ENCODE measurements at places on chromosomes 16 and 17.

GRCh38 chr16:7597677-7598076, 265.0 kb downstream of the RBFOX1 start:
- peak; percentile 79 for DNase-seq

DNA sequence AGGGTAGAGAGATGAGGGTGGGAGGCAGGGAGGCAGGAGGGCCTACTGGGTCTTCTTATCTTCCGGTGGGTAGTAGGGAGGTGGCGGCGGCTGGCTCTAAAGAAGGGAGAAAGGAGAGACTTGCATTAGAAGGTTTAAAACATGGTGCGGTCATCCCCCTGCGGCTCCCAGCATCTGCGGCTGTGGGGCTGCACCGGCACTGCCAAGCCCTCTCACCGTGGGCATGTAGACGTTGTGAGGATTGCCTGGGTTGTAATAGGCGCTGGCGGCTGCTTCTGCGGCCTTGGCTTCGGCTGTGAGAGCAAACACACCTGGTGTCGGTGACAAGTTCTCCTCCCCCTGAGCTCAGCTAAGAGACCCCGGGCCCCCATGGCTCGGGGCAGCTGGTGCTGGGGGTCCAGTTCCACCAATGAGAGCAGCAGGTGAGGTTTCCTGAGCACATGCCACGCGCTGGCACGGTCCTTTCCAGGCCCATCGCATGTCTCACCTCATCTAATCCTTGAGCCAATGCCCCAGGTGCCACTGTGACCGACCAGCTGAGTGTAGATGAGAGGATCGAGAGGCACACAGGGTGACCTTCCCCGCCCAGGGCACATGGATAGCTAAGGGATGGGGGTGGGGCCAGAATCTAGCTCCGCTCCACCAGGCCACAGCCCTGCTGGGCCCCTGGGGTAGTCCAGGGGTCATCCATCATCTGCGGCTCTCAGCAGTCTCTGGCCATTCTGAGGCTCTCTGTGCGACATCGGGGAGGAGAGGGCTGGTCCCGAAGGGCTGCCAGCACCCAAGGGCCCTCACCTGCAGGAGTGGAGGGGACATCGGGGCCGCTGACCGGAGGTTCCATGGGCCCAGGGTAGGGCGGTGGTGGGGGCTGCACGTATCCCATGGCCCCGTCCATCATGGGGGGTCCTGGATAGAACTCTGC, 2.7 kb upstream of the UNC13D start:
- DNase-seq = no peak

DNA sequence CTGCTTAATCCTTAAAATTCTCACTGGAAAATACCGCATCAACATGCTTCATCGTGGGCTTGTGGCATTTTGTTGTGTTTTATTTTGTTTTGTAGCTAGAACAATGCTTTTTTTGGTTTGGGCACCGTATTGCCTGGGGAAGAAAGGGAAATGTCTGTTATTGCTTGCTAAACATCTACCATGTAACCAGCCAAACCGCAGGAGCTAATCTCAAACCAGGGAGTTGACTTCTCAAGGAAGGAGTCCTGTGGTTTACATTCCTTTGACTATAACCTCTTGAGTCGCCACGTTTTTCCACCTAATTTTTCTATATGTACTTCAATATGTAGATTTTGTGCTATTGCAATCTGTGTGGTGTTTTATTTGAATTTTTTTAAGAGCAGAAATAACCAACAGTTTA, 593.5 kb upstream of the SOX9 start:
- DNase-seq = no peak

DNA sequence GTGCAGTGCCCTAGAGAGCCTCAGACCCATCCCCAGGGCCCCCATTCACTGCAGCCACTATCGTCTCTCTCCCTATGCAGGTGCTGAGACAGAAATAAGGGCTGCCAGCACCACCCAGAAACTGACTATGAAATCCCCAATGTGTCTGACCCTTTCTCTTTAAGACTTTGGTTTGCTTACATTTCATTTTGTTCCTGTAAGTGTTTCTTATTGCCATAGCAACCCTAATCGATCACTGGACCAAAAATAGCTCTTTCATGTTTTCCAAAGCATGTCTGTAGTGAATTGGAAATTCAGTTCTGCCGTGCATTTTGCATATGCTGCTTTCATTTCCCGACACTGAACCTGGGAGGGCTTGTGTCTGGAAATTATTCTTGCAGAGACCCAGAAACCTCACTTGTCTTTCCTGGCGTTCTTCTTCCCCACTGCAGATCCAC, 148.7 kb upstream of the NOL11 start:
- DNase-seq = no peak

- no peak for DNase-seq
These were observed 58.3 kb downstream of the NKD1 start for GRCh38 chr16:50606431-50607050.

GRCh38 chr17:20203761-20204263, 194.7 kb downstream of the SPECC1 start:
- no peak for DNase-seq
